ENCODE measurements at places on chromosomes 16 and 17. TPM values are rescaled to one million over a fixed set of nuclear protein-coding genes. Genes with fewer than 3 reads are reported as not detected.

OR2C1 gene
- 0.99 TPM for total RNA-seq

MT1E gene
- 3.1 TPM for total RNA-seq

ARL17A gene
- 25.3 TPM for total RNA-seq

FASN gene
- total RNA-seq: 61.6 TPM

MRPL12 gene
- total RNA-seq: 9.3 TPM

CHST5 gene
- 1.6 TPM for total RNA-seq

LRRC36 gene
- total RNA-seq: 1.5 TPM

WNT3 gene
- 2.9 TPM for total RNA-seq

TVP23B gene
- 61.5 TPM for total RNA-seq

NPIPB9 gene
- total RNA-seq: 3.5 TPM

NPIPB13 gene
- total RNA-seq: not detected

HOXB8 gene
- not detected for total RNA-seq

SMIM5 gene
- total RNA-seq: 3.5 TPM

DDX5 gene
- total RNA-seq: 644 TPM

TP53TG3D gene
- not detected for total RNA-seq

RUNDC1 gene
- 16.8 TPM for total RNA-seq

KRTAP9-2 gene
- total RNA-seq: not detected

GP2 gene
- total RNA-seq: not detected

VMO1 gene
- 2.3 TPM for total RNA-seq

NPTX1 gene
- 12.9 TPM for total RNA-seq

MGAT5B gene
- total RNA-seq: 9.8 TPM

SKAP1 gene
- total RNA-seq: 0.38 TPM

TSPOAP1 gene
- total RNA-seq: 52.3 TPM

SLC6A2 gene
- total RNA-seq: 9.0 TPM

CACNG5 gene
- 64.4 TPM for total RNA-seq

CAVIN1 gene
- total RNA-seq: 178 TPM

MYH2 gene
- 272 TPM for total RNA-seq

TRAPPC2L gene
- total RNA-seq: 25.8 TPM

IRX5 gene
- 19.3 TPM for total RNA-seq

TMEM235 gene
- 1.8 TPM for total RNA-seq

TIMP2 gene
- total RNA-seq: 119 TPM

IGF2BP1 gene
- total RNA-seq: 12.0 TPM

VKORC1 gene
- 66.6 TPM for total RNA-seq

PHF23 gene
- 27.5 TPM for total RNA-seq
